ENCODE measurements at places on chromosomes 1 and 21.
A peak's percentile ranks its signal among the peaks of the same experiment; 100 is the strongest.

DNA sequence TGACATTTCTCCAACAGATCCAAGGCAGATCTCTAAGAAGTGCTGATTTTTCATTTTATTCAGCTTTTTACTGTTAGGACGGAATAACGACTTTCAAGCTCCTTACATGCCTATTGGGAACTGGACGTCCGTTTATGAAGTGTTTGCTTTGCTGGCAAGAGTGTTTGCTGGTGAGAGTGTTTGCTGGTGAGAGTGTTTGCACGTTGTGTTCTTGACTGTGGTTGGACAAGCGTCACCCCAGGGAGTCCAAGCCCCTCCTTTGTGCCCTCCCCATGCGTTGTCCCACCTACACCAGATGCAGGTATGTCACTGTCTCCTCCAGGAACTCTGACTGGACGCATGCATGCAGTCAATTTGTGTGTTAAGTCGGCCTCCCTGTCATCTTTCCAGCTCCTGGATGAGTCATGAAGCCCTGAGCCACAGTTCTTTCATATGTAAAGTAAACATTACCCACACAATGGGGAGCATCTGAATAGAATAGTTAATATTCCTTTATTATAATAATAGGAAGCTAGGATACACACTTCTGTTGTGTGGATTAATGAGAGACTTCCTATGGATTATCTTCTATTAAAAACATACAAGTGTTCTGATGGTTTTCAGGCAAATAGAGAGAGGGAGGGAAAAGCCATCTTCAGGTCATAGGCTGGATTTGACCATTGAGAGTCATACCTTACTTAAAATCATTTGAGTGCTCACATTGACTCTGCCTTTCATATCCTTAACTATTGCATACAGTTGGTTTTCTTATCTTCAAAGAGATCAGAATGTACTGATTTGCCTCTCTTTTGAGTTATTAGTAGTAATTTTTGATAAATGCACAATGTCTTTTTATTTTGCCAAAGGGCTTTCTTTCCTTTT is 119.2 kb downstream of the GALNT2 start:
- no peak for DNase-seq

- DNase-seq = peak; percentile 38
Observed at GRCh38 chr1:92399076-92399475, 87.6 kb downstream of the GFI1 start.

- DNase-seq = no peak
Observed at GRCh38 chr1:37723390-37724078, 31.2 kb downstream of the CDCA8 start.

GRCh38 chr1:33347650-33347992 is 26.7 kb upstream of the A3GALT2 start:
- no peak for DNase-seq

DNA sequence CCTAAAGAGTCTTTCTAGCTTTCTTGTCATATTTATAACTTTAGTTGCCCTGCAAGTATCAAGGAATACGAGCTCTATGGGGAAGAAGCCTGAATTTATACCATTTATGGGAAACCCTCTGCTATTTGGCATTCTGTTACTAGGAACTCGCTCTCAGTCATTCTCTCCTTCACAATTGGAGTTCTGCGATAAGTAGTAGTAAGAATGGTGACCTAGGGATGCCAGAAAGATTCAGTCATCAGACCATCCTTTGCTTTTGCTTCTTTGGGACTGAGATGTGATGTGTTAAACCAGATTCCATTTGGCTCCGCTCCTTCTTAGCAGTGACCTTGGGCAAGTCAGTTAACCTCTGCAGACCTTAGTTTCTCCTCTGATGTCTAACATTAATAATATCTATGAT is 256.5 kb downstream of the FGGY start:
- DNase-seq = no peak

DNA sequence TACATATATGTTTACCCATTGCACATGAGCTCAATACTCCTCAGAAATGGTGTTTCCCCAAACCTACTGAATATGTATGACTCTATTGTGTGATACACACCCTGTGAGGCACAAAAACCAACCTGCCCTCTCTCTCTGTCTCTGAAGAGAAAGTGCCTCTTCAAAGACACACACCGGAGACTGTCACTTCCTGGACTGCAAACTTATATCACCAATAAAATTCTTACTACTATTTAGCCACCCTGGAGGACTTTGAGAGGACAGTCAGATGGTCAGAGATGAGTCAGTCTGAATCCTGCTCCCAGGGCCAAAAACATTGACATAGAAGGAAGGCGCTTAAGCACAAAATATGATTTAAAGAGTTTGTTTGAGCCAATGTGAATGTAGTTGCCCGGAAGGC is 110.4 kb downstream of the PPIAL4G start:
- no peak for DNase-seq

DNA sequence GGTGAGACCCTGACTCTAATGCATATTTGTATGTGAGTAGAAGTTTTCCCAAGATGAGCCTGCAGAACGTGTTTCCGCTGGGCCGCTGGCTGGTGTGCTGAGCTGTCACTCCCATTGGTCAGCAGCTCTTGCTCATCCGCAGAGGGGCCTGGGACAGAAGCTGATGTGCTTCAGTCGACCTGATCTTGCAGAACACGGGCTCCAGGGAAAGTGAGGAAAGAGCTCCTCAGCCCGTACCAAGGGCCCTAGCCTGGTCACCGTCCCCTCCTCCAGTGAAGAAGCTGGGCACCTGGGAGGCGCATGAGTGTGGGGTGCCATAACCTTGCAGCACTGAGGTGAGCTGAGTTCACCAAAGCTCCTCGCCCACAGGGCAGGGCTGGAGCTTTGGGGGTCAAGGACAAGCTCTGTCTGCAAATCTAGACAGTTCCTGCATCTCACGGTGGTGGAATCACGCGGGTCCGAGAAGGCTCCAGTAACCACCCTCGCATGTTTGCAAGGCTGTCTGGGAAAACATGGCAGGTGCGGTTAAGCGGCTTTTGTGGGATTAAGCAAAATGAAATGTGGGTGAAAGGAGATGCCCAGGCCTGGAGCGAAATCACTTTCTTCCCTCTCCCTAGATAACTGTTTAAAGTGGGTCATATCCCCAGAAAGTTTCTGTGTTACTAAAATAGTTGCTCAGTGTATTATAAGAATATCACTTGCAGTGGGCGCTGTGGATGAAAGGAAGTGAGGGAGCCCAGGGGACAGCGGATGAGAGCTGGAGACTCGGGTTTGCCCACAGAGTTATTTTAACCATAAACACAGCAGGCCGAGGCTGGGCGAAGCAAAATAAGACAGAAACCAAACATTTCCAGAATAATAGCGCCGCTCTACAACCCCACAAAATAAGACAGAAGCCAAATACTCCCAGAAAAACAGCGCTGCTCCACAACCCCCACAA is 33.1 kb upstream of the LRRC3 start:
- no peak for DNase-seq

DNA sequence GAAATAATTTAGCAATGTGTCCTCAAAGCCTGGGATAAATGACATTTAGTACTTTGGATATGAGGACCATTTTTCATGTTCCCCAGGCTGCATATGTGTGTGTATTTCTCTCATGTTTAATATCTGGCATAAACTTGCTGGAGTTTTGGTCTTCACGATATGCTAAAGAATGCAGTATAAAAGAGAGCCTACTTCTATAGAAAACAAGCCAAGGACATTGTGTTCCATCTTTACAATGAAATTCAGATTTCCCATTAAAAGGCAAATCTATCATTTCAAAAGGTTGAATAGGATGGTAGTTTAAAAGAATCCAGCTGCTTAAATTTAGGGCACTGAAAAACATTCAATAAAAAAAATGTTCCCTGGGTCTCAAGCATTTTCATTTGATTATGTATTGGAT is 169.0 kb upstream of the C1orf105 start:
- DNase-seq = no peak

GRCh38 chr1:4093856-4094565 is 193.9 kb upstream of the C1orf174 start:
- DNase-seq = no peak

DNA sequence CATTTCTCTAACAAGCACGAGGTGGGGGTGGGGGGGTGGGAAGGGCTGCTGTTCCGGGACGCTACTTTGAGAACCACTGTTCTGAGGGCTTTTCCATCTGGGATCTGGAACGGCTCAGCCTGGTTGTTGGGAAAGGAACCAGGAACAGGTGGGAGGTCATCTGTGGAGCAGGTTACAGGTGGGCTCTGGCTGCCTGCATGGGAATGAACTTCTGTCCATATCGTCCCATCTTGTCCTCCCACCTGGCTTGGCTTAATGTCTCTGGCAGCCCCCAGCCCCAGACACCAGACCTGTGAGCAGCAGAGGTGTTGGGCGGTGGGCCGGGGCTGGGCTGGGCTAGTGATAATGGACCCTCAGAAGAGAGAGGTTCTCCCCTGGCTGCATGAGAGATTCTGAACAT is 69.4 kb upstream of the TARDBP start:
- no peak for DNase-seq

- peak; percentile 96 for DNase-seq
Observed at GRCh38 chr21:29298348-29299045, at the start of gene BACH1. BACH1 (plus strand) TSS chr21:29298922; CDS start chr21:29321281, 22,359 bp downstream.

DNA sequence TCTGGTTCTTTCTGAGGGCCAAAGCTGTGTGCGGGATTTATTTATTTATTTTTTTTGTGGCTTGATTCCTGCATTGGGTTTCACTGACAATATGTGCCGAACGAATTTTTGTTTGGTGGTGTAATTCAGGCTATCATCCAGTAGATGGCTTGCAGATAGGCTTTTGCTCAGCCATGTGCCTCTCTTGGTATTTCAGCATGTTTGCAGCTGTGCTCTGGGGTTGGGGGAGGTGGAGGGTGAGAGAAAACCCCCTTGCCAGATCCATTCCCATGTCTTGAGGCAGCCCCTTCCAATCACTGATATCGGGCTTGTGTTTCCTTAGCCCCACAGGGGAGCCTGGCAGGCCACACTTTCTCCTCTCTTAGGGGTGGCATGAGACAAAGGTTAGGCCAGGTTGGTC is 302.4 kb downstream of the PTGER3 start:
- DNase-seq = no peak

DNA sequence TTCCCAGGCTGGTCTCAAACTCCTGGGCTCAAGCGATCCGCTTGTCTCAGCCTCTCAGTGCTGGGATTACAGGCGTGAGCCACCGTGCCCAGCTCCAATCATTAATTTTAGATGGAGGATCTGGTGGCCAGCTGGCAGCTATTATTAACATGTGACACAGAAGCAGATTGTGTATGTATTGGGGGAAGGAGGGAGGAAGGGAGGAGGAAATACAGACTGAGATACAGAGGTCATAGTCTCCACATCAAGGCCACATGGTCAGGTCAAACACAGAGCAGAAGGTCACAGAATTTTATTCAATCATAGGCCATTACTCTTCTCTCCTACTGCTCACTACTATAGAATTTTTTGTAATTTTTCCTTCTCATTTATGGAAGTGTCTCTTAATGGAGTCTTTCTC is 57.9 kb upstream of the ADORA3 start:
- DNase-seq = no peak

- DNase-seq = no peak
Observed at GRCh38 chr1:235553112-235553551, 48.9 kb upstream of the B3GALNT2 start.

DNA sequence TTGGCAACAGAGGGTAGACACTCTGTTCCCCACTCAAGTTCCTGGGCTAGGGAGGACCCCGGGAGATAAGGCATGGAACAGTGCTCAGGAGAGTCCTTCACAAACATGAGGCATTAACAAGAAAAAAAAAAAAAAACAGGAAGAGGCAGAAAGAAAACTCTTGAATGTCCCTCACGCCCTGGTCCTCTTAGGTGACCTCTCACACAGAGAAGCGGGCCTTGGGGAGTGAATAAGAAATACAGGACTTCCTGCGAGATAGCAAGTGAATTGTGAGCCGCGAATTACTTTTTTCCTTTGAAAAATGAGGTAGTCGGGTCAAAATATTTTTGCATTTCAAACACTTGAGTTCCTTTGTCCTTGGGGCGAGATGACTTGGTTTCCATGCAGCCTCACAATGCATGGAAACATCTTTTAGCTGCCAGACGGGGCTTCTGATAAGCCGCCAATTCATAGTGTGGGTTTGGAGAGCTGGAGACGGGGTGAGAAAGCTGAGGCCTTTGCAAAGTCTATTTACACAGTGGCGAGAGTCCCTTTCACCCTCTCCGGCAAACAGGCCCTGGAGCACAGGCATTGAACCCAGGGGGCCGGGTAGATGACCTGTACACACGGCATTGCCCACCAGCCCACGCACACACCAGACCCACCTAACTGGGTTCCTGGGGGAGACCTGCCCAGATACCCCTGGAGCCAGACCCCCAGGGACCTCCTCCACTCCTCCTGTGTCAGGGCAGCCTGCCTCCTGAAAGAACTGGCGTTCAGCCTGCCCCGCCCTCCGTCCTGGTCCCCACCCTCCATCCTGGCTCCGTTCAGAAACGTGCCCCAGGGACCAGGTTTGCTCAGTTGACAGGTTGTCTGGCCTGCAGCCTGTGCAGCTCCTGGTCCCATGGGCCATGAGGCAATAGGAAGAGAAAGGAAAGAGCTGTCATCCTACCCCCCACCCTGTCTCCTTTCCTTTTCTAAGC is 192.3 kb downstream of the PRDM16 start:
- no peak for DNase-seq

GRCh38 chr1:8681911-8682310 is 135.5 kb downstream of the RERE start:
- no peak for DNase-seq

DNA sequence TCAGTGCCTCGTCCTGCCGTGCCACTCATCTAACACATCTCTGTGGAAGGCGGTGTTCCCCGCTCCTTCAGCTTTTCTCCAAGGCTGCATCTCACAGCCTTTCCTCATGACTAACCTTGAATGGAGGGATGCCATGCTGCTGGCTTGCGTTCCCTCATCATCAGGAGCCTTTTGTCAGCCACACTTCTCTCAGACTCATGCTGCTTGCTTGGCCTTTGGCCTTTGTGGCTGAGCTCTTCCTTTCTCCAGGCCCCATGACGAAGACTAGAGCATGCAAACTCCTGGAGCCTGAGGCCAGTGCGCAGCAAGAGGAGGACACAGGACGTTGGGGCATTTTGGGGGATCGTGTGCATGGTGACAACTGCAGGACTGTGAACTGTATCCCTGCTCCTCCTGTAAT is 70.8 kb downstream of the SYT2 start:
- DNase-seq = no peak

DNA sequence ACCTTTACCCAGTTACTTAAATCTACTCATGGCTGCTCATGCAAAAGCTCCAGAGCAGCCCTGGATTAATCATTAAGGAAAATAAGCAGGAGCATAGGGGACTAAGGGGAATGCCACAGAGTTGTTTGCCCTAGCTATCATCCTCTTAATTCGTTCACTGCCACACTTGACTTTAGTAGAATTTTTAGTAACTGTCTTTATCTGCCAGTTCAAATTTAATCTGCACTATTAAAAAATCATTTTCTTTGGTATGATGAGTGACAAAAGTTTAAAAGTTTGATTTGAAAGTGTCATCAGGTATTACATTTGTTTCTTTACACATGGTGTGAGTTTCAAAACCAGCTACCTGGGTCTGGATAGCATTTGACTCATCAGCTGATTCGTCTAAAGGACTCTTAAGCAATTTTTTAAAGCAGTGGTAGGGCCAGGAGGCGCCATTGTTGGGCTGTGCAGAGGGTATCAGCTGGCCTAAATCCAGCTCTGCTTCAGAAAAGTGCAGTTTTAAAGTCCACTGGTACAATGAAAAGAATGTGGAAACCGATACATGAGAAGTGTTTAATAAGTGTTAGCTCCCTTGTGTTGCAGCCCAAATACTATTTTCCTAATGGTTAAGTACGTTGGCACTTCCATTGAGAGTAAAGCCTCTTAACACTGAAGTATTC is 69.9 kb upstream of the DR1 start:
- no peak for DNase-seq

Measured in GM20000 (cell line).